CD4-positive, alpha-beta T cell treated with Interferon alpha-2 for 1 hour (primary cell): ENCODE measurements at places on chromosomes 12 and 14.

- no peak for DNase-seq
Measured at GRCh38 chr12:119665164-119665929, 2.6 kb upstream of the PRKAB1 start.

DNA sequence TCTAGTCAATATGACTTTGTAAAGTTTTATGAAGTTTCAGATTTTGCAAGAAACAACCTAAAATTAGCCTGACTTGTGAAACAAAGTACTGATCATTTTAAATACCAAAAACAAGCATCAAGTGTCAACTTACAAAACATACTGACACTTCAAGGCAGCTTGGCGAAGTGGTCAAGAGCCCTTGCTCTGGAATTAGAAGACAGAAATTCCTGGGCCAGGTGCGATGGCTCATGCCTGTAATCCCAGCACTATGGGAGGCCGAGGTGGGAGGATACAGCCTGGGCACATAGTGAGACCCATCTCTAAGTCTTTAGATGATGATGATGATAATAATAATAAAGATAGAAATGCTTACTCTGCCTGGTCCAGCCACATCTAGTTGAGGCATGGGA, 45.4 kb upstream of the NR2C1 start:
- DNase-seq, result no peak

- DNase-seq, result no peak
Measured at GRCh38 chr12:1213205-1213604, 222.2 kb downstream of the ERC1 start.

- DNase-seq, result peak; percentile 54
Measured at GRCh38 chr12:43776498-43776897, 17.7 kb downstream of the IRAK4 start.

- no peak for DNase-seq
Measured at GRCh38 chr14:47284283-47284682, 391.1 kb downstream of the MDGA2 start.

DNA sequence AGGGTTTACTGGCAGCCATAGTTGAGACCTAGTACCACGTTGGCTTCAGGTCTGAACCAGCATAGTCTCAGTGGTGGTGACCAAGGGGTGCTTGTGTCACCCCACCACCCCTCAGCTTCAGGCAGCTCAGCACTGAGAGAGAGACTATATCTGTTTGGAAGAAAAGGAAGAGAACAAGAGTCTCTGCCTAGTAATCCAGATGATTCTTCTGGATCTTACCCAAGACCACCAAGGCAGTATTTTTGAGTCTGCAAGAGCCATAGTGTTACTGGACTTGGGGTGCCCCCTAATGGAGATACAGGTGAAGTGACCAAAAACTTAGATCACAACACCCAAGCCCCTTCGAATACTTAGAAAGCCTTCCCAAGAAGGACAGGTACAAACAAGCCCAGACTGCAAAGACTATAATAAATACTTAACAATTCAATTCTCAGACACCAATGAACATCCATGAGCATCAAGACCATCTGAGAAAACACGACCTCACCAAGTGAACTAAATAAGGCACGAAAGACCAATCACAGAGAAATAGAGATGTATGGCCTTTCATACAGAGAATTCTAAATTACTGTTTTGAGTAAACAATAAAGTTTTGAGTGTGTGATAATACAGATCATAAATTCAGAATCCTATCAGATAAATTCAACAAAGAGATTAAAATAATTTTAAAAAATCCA, 107.0 kb downstream of the HELB start:
- peak; percentile 68 for DNase-seq

- DNase-seq, result no peak
Measured at GRCh38 chr12:33614630-33615029, 175.0 kb upstream of the SYT10 start.

- no peak for DNase-seq
Measured at GRCh38 chr14:69355607-69356281, 42.4 kb downstream of the ERH start.

GRCh38 chr12:80441921-80442320, 2.1 kb upstream of the PTPRQ start:
- DNase-seq, result no peak

- DNase-seq, result no peak
Measured at GRCh38 chr12:974271-974862, 16.7 kb upstream of the ERC1 start.

DNA sequence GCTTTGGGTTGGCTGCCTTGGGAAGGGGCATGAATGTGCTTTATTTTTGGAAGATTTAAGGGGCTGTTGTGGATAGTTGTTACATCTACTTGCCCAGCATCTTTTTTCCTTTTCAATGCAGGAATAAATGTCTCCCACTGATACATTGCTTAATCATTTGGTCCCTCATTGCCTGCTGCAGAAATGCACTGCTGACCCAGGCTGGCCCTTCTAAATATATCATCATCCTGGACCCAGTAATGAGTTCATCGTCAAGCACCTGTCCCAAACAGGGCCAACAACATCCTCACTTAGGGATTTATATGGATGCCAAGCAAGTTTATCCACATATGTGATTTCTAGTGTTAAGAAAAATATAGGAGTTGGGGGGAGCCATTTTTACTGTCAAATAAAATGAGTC, 67.2 kb downstream of the ASCL1 start:
- DNase-seq, result no peak

GRCh38 chr14:96194657-96195431, 9.8 kb upstream of the BDKRB2 start:
- DNase-seq, result no peak

DNA sequence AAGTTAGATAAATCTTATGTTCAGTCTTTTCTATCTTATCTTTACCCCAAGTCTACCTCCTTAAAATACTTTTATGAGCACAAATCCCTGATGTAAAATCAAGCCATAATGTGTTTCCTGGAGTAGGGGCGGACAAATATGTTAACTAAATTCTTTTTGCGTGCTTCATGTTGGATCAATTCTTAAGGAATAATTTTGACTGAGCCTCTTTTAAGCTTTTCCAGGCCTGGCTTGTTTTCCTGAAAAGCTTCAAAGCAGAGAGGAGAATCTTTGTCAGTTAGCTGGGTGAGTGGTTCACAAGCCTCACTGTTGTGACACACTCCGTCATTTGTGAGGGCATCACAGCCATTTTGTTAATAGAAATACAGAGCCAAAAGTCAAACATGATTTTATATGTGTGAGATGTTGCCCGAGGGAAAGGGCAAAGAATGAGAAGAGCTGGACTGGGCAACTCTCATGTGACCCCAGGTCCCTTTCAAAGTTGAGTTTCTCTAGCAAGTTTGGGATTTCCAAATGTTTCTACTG, 468.9 kb downstream of the RGS6 start:
- no peak for DNase-seq

DNA sequence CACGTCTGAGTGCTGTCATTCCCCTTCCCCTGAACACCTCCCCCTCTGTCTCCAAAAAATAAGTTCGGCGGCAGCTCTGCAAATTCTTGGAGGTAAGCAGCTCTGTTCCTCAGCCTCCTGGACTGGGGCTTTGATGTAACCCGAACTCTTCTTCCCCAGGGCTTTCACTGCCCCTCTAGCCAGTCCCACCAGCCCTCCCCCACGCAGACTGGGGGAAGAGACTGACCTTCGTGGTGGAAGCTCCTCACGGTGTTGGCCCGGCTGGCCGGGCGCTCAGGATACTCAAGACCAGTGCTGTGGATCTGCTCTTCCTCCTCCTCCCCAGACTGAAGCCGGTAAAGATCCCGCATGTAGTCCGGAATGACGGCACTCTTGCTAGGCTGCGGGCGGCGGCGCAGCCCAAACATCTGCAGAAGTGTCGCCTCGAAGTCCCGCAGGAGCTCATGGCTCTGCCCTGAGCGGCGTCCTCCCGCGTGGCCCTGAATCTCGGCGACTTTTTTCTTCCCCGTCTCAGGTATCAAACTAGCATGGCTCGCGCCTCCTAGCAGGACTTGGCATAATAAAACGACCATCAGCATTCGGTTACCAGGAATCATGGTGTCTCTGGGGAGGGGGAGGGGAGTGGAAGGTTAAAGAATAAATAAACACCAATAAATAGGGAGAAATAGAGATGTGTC, 4.9 kb downstream of the BMP4 start:
- no peak for DNase-seq

- DNase-seq, result no peak
Measured at GRCh38 chr14:93153121-93153520, 31.6 kb downstream of the MOAP1 start.

DNA sequence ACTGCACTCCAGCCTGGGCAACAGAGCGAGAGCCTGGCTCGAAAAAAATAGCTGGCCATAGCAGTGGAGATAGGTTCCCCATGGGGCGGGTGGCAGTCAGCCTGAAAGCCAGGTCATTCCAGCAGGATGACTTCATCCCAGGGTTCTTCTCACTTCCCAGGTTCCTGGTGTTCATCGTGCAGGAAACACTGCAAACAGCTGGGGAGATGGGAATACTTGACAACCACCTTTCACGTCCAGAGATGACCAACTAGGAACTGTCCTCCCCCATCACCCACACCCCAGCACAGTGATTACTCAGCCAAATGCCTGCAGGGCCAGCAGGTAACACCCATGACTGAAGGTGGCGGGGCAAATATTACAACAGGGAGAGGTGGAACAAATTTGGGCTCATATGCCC, 1.7 kb downstream of the VSIG10 start:
- DNase-seq, result no peak

DNA sequence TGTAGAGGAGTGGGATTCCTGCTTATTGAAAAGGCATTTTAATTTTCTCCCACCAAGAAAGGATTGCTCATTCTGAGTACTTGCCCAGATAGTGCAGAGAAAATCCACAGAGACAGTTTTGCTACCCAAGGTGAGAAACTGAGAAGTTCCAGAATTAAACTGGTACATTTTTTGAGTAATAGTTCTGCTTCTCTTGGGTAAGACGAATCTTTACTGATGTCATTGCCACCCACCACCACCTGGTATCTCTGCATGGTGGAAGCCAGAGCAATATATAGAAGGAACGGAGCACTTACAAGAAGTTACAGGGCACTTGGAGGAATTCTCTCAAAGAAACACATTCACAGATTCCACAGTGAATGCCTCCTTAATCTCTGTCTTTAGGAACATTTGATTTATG, 20.7 kb upstream of the FRMD6 start:
- DNase-seq, result no peak

DNA sequence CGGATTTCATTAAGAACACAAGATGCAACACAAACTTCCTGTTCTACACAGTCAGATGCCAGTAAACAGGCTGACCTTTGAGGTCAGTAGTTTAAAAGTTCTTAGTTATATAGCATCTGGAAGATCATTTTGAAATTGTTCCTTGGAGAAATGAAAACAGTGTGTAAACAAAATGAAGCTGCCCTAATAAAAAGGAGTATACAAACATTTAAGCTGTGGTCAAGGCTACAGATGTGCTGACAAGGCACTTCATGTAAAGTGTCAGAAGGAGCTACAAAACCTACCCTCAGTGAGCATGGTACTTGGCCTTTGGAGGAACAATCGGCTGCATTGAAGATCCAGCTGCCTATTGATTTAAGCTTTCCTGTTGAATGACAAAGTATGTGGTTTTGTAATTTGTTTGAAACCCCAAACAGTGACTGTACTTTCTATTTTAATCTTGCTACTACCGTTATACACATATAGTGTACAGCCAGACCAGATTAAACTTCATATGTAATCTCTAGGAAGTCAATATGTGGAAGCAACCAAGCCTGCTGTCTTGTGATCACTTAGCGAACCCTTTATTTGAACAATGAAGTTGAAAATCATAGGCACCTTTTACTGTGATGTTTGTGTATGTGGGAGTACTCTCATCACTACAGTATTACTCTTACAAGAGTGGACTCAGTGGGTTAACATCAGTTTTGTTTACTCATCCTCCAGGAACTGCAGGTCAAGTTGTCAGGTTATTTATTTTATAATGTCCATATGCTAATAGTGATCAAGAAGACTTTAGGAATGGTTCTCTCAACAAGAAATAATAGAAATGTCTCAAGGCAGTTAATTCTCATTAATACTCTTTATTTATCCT, 13.5 kb downstream of the PTGER2 start:
- DNase-seq, result peak; percentile 20
